ENCODE measurements at places on chromosomes 3 and 15.
A peak's percentile ranks its signal among the peaks of the same experiment; 100 is the strongest.

- no peak for DNase-seq
Observed at GRCh38 chr3:42314411-42314810, 48.4 kb upstream of the CCK start.

DNA sequence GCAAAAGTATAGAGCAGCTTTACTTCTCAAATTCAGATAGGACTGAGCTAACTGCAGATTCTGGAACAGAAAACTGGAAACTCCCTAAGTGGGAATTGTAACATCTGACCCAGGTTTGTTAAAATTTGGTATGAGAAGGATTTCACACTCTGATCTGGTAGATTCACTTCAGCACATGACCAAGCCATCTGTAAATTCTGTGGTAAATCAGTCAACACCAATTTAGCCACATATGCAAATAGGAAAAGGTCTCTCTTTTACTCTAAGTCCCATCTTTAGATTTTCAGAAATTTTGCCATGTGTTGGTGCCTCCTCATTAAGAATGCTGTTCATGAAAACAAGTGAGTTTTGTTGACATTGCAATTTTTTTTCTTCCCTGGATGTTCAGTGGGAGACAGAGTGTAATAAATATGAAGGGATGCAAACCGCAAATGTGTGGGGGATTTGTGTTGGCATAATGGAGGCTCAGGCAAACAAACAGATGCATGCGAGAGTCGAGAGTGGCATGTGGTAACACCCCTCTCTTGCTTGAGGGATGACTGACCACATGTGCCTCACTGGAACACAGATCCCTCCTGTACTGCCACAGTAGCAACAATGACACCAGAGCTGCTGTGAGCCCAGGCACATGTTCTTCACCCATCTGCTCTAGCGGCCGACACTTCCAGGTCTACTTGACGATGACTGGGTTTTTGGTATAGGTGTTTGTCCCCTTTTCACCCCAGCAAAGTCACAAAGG is 146.6 kb downstream of the FEZF2 start:
- no peak for DNase-seq

DNA sequence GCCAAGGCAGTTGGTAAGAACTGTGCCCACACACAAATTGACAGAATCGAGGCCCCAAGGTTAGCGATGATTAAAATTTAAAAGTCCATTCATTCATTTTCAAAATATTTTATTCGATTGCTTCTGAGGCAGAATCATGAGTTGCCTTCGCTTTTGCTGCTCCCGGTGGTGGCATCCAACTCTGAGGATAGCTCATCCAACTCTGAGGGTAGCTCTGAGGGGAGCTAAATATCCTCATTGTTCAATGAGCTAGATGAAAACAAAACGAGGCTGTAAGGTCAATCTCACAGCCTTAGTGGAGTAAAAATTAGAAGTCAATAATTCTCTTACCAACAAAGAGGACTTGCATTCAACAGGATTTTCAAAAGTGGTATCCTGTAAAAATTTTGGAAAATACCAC is 897 bp upstream of the CHL1 start:
- DNase-seq = no peak

- no peak for DNase-seq
Observed at GRCh38 chr3:40267937-40268724, 41.4 kb upstream of the EIF1B start.

GRCh38 chr3:71504250-71505036 is 79.1 kb downstream of the FOXP1 start:
- DNase-seq = no peak

DNA sequence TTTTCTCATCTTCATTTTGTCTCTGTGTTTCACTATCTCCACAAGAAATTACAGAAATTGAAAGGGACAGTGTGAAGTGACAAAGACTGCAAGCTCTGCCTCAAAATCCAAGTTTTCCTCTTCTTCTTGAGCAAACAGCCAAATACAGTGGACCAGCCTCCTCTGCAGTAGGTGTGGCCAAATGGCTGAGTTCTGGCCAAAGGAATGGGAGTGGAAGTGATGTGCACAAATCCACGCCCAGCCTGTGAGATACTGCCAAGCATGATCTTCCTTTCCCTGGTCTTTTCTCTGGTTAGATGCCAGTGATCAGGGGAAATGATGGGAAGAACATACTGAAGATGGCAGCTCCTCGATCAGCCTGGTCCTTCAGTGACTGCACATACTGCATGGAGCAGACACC is 111.0 kb upstream of the CPNE4 start:
- DNase-seq = no peak

DNA sequence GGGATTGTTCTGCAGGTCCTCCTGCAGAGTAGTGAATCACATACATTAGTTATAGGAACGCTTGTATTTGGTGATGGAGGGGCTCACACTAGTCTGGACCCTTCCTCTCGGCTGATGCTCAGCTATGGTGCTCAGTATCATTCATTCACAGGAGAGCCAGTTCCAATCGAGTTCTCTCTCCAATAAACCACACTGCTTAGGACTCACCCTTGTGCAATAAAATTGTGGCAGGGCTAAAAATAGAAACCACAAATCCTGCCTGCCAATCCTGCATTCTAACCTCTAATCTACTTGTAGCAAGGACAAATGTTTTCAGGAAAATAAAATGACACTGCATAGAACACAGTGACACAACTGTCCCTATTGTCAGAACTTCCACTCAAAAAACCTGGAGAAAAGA is 138.4 kb upstream of the TBL1XR1 start:
- DNase-seq = no peak

DNA sequence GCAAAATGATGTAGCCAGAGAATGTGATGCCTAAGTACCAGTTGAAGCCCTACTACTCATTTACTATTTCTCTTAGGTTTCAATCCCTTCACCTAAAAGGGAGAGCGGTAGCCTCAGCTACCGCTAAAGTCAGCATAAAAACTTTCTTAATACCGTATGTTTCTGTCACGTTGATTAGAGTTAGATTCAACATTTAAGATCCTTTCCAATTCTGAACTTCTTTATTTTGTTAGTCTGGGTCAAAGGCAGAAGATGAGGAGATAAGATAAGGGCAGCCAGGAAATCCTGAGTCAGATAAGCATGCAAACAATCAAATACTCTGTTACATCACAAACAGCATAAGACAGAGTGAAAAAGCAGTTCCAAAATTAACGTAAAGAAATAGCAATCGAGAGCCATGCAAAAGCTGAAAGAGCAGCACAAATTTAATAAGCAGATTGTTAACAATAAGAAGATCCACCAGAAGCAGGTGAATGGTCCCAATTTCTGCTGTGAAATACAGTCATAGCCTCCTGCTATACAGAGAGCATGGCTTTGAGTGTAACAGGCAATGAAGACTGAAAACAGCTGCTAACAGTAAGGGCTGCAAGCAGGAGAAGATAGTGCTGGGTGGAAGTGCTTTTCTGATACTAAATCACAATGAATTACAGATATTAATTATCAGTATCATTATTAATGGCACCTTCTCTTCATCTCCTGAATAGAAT is 3.0 kb downstream of the TMEM207 start:
- no peak for DNase-seq

DNA sequence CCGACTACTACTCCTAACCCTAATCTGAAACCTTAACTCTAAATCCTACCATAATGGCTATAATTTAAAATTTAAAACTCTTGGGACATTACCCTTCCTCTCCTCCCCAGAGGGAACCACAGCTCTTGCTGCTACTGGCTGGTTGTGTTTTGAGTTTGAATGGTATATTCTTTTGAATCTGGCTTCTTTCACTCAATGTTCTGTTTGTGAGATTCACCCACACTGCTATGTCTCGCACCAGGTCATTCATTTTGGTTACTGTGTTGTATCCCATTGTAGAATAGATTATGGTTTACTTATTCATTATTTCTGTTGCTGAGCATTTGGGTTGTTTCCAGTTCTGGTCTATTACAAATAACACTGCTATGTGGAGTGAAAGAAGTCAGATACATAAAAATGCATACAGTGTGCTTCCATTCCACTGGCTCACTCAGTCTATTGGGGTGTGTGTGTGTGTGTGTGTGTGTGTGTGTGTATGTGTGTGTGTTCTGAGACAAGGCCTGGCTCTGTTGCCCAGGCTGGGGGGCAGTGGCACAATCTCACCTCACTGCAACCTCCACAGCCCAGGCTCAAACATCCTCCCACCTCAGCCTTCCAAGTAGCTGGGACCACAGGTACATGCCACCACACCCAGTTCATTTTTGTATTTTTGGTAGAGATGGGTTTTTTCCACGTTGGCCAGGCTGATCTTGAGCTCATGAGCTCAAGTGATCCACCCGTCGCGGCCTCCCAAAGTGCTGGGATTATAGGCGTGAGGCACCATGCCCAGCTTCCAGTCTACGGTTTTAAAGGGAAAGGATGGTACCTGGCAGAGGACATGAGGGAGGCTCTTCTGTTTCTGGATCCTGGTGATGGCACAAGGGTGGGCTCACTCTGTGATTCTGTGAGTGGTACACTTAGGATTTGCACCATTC is 19.2 kb upstream of the SYNM start:
- no peak for DNase-seq

- DNase-seq = no peak
Observed at GRCh38 chr3:23797491-23797890, 8.3 kb upstream of the UBE2E1 start.

- DNase-seq = no peak
Observed at GRCh38 chr15:45637552-45638033, 2.8 kb downstream of the SQOR start.

DNA sequence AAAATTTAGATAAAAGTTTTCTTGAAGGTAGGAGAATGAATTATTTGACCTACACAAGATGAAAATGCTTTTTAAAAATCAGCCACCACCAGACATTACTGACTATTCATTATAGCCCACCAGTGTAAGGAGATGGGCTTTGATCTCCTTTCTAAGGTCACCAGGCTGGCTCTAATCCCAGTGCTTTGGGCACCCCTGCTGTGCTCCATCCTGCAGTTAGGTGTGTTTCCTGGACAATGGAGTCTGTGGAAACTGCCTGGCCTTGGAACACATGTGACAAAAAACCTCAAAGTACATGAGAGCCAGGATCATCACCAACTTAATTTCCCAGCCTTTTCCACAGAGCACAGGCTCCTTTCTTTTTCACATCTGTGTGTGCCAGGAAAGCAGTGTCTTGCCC is 260.9 kb downstream of the CHST2 start:
- DNase-seq = no peak

DNA sequence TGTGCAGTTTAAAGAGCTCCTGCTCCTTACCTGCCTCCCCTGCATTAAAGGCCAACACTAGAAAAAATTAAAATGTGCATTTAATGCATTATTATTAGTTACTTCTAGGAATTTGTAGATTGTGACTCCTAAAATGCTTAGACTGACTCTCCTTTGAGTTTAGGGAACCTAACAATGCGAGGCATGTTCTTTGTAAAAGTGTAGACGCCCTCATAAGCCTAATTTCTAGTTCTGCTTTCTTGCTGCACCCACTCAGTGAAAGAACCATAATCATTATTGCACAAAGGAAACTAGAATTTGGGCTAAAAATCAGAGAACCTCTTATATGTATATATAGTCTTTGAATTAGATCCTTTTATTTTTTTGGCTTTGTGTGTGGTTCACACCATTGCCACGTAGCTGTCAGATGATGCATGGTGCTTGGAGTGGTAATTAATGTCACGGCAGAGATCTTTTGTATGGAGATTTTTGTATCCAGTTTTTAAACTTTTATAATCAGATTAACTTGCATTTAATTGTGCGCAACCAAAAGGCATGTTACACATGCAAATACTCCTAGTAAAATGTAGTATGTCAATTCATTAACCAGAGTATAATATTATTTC is 710 bp downstream of the ABHD10 start:
- DNase-seq = no peak

DNA sequence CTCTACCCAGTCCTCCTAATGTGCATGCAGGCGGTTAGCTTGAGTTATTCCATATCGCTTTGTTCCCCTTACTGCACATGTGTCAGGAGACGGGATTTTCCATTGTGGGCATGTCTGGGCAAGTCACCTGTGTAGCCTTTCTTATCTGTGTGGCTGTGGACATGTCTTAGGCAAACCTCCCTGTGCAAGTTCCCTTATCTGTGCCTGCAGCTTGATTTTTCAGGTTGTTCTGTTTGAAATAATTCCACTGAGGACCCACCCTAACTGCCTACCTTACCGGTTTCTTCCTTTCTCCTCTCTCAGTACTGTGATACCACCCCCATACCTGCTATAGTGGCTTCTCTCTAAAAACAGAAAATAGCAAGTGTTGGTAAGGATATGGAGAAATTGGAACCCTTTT is 113.6 kb downstream of the NEO1 start:
- no peak for DNase-seq

DNA sequence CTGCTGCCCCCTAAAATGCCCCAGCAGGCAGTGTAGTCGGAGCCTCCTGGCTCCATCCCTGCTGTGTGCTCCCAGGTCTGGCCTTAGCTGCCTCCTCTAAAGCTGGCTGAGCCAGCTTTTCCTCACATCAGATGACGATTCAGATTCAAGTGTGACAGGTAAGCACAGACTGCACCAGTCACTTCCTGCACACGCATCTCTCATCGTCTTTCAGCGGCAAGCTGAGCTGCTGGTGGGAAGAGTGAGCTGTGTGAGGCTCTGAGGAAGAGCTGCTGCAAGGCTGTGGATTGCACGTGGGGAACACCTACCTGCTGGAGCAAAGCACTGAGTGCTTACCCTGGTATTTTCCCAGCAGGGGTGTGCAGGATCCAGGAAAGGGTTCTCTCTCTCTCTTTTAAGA is 88.4 kb upstream of the RPL32 start:
- no peak for DNase-seq

DNA sequence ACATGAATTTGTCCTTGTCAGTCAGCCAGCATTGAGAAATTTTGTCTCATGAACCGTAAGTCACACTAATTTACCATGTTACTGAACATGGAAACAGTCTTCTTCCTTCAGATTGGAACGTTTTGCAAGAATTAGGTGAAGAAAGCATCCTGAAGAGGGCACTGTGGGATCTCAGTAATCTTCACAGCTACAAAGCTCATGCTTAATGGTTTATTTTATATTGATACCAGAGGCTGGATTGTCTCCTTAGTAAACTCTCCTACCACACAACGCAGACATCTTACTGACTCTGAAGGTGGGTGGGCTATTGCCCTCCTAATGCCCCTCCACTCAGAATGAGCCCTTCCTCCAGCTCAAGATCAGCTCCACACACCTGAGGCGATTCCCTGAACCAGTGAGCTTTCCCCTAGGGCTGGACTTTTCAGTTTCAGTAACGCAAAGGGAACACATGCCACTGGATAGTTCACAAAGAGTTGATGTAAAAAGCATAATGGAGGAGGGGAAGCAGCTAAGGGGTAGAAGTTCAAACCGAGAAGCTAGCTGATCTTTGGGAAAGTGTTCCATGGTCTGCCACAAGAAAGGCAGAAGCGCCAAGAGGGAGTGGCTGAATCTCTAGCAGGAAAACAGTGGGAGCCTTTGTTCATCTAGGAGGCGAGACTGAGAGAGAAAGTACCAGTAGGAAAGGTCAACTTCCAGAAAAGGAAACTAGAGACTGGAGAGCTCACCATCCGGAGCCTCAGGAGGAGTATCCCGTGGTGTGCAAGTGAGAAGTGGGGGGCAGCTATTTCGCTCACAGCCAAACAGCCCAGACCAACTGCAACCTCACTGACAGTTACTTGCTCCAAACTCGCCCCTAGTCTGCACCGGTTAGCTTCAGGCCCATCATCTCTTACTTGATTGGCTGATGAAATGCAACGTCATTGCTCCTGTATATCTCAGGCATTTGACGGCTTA is at the start of gene SLC9C1:
SLC9C1 (minus strand) TSS at position 849 of the 954 bp plus-strand sequence. CDS start 7,425 bp downstream, outside the sequence.
- DNase-seq = peak; percentile 46

Data from NCI-H2107 (cell line).